Stimulated activated CD8-positive, alpha-beta memory T cell treated with anti-CD3 and anti-CD28 coated beads, Interleukin-4, amount 100 ng/mL, for 1 hour (primary cell): ENCODE measurements at places on chromosomes 2 and 18.

DNA sequence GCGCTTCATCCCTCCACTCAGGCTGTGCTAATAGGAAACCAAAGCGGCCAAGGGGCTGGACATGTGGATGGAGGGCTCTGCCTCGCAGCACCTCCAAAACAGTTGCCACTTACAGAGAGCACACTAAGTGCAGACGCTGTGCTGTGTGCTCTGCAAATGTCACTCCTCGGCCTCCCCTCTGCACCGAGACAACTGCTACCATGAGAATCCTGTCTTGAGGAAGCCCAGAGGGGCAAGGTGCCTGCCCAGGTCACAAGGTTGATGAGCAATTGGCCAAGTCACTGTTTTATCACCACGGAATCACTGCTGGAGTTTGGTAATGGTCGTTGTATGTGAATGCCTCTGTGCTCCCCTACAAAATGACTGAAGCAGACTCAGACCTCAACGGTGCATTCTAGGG lies 132.2 kb downstream of the SEPTIN10 start:
- no peak for DNase-seq

DNA sequence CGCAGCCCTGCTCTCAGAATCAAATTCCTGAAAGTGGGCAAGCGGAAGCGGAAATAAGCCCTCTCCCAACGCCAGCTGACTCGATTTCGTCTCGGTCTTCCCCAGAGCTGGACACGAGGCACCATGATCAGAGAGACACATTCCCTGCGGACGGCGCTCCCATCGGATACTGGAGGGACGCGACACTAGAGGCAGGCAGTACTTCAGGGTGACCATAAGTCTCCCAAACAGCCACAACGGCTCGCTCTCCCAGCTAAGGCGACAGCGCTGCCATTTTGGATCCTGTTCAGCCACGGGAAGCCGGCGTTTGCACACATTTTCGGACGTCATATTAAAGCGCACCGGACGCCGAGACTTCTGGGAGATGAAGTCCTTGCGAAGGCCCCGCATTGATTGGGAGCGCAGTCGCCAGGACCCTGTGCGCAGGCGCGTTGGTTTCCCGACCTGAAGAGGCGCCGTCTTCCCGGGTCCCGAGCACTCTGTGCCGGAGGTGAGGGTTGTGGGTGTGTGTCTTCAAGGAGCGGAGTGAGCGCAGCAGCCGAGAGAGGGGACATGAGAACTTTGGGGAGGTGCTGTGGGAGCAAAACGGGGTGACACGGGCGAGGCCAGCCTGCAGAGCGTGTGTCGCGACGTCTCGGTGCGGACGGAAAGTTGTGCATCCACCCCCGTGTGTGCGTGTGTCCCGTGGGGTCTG lies at the start of gene ZNF2:
Gene ZNF2 (plus strand): TSS at position 439 of the 694 bp plus-strand sequence. CDS start 10,418 bp downstream, outside the sequence.
- peak; percentile 96 for DNase-seq

DNA sequence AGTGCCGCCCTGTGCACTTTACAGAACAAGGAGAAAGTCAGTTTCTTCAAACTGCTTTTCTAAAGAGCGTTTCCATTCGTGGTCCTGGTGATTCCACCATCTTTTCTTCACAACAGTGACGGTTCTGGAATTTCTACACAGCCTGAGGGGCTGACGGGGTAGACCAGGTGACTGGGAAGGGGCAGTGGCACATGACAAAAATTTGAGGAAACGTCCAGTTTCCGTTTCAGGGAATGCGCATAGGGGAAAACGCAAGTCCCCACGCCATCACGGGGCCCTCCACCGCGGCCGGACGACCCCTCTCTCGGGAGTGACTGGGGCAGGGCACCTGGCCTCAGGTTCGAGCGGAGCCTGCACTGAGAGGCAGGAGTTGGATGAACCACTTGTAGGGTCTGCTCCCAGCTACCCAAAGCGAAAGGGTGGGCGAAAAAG lies 980 bp upstream of the SPTBN1 start:
- no peak for DNase-seq

DNA sequence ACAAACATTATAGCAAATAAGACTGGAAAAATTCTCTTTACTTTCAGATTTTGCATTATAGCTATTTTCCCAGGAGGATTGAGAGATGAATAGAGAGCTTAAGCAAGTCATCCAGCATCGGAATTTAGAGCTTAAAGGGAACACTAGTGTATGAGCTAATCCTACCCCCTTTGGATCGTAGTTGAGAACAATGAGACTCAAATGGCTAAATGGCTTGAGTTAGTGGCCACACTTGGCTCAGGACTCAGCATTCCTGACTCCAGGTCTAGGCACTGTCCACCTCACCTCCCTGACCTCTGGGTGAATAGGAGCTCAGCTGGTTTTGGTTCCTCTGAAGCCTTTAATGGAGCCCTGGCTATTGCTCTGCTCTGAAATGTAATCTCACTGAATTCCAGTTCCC lies 97.5 kb upstream of the CXCR4 start:
- no peak for DNase-seq

GRCh38 chr2:28394331-28394877 lies 1.7 kb downstream of the FOSL2 start:
- DNase-seq, result no peak

DNA sequence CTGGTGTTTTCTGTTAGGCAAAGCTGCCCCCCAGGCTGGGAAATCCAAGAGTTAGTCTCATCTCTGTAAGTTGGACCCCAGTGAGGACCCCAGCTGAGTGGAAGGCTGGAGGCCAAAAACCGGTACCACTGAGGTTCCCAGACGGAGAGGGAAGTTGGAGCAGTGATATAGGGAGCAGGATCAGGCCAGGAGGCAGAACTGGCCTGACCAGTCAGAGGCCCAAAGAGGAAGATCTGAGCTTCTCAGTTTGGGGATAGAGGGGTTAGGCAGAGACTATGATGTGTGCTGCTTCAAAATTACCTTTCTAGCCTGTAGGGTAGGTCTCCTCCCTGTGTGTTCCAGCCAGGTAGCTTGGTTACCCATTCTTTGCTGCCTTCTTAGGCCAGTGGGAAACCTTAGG lies 4.6 kb upstream of the RNF181 start:
- no peak for DNase-seq

- DNase-seq, result no peak
Observed at GRCh38 chr2:42047488-42048298, at the start of gene PKDCC. TSS of gene PKDCC (plus strand) at chr2:42048021. CDS start at chr2:42048200, 179 bp downstream.

- DNase-seq, result no peak
Observed at GRCh38 chr2:142987044-142987443, 109.6 kb downstream of the KYNU start.

DNA sequence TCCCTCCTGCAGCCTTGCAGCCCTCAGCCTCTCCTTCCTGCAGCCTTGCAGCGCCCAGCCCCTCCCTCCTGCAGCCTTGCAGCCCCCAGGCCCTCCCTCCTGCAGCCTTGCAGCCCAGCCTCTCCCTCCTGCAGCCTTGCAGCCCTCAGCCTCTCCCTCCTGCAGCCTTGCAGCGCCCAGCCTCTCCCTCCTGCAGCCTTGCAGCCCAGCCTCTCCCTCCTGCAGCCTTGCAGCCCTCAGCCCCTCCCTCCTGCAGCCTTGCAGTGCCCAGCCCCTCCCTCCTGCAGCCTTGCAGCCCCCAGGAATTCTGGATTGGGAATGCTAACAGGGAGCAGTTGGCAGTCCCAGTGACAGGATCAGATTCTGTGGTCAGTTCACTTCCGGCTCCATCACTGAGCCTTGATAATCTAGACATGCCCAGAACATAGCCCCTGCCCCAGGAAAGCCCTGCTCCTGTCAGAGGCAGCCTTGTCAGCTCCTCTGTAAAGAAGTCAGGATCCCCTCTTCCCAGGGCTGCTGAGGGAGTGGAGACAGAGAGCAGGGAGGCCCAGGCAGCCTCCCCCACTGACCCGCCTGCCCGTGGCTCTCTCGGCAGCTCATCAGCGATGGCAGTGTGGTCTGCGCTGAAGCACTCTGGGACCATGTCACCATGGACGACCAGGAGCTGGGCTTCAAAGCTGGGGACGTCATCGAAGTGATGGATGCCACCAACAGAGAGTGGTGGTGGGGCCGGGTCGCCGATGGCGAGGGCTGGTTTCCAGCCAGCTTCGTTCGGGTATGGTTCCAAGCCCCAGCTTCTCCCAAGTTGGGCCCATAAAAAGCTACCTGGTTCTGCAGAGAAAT lies 54.8 kb downstream of the FAM168B start:
- DNase-seq, result no peak

GRCh38 chr18:45068400-45069094 lies 387.9 kb downstream of the SETBP1 start:
- no peak for DNase-seq

GRCh38 chr18:72738136-72738535 lies 129.7 kb downstream of the NETO1 start:
- DNase-seq, result no peak

DNA sequence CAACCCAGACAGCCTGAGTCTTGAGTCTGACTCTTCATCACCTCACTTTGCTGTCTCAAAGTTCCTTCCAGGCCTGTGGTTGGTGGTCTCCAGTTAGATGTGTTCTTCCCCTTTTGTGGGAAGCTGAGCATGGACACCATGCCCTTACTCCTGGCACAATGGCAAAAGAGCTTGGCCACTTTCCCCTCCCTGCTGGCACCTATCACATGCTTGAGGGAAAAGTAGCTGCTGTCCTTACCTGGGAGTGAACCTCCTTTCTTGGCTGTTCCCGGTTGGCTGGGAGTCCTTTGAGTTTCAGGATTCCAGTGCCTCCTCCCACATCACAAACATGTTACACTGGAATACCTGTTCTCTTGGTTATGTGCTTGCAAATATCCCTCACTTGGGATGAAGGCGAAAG lies 97.8 kb downstream of the GATA6 start:
- no peak for DNase-seq

- no peak for DNase-seq
Observed at GRCh38 chr2:211709389-211709788, 829.2 kb downstream of the ERBB4 start.

DNA sequence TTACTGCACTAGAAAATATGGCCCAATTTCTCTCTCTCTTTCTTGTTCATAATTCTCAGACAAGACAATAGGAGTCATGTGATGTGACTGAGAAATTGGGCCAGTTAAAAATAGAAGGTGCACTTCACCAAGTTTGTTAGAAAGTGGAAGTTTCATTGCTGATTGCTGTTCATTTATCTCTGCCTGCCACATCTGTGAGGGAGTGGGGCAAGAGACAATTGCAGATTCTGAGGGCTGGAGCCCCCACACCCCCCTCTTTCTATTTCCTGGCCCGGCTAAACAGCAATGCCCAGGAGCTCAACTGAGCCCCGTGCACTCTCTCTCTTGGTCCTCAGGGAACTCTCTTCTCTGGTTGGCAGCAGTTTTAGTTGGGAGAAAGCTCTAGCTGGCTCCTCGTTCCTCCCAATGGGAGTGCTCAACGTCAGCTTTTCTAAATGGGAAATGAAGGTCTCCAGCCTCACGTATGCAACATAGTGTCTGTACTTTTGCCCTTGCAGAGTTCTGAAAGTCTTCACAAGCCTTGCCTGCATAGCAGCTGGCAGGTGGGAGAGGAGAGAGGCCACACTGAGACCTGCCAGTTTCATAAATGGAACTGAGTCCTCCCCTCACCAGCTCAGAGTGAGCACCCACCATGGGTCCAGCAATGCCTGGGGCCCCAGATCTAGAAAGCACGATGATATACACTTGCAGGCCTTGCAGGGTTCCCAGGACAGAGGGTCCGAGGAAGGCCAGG lies 115.7 kb downstream of the MYCN start:
- DNase-seq, result no peak

DNA sequence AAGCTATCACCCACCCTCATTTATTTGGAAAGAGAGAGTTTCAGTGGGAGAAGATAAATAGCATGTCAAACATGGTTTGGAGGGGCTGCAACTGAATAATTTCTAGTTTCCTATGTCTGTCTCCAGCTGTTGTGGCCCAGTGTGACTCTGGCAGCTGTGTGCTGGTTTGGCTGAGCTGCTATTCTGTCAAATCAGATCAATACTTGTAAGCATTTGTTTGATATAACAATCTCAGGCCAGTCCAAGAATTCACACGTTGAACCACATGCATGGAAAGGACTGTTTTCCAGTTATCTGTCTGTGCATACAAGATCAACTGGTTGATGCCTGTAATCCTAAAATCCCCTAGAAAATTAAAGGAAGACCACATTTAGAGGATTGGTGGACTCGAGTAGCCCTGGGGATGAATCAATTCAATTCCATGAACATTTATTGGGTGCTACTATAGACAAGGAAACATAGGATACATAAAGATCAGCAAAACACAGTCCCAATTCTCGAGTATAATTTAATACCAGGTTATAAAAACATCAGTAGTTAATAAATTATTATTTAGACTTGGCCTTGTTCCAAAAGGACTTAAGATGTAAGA lies 209.0 kb upstream of the PARD3B start:
- DNase-seq, result no peak

- no peak for DNase-seq
Observed at GRCh38 chr2:114461116-114461515, 18.7 kb downstream of the DPP10 start.

DNA sequence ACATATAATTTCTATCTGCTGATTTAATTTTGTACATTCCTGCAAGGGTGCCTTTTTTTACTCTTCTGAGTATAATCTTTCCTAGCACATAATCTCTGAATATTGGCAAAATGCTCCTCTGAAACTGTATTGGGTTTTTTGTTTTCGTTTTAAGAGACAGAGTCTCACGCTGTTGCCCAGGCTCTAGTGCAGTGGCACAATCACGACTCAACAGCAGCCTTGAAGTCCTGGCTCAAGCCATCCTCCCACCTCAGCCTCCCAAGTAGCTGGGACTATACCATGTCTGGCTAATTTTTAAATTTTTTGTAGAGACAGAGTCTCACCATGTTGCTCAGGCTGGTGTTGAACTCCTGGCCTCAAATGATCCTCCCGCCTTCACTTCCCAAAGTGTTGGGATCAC lies 104.9 kb downstream of the SPTBN1 start:
- DNase-seq, result no peak

- no peak for DNase-seq
Observed at GRCh38 chr18:38940475-38940862, 1374.9 kb upstream of the CELF4 start.

GRCh38 chr18:13530879-13531387 lies 195.4 kb downstream of the FAM210A start:
- DNase-seq, result no peak

DNA sequence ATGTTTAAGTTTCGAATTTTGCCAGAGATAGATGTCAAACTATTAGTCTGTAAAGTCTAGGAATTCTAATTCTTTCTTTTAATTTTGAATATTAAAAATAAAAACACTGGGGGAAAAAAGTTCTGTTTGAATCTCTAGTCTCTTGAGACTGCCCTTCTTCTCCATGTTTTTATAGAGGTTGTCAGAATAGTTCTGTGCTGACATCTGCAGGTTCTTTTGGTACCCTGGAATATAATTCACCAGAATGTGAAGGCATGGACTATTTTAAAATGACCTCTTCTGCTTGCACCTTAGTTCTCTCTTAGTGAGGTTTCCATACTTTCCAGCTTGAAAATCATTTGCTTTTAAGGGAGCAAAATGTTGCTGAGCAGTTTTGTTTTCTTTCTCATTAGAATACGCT lies 121.0 kb upstream of the MSTN start:
- DNase-seq, result no peak

DNA sequence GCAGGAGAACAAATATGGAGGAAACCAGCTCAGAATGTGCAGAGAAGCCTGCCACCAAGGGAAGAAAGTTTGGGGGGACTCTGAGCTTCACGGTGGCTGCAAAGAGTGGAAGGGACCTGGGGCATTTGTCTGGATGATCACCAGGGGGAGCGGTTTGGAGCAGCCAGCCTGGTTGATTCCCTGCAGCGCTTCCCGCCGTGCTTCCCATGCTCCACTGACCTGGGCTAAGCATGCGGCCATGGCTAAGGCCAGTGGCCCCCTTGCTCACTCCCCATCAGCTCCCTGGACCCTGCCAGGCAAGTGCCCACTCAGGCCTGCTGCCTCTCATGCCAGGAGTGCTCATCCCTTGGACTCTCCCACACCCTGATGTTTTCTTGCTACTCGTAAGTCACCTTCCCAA lies 27.0 kb downstream of the NTSR2 start:
- DNase-seq, result no peak
